NCI-H1417 treated with DMSO at 0.1 percent for 48 hours (cell line): ENCODE measurements at places on chromosomes 5 and 9.

DNA sequence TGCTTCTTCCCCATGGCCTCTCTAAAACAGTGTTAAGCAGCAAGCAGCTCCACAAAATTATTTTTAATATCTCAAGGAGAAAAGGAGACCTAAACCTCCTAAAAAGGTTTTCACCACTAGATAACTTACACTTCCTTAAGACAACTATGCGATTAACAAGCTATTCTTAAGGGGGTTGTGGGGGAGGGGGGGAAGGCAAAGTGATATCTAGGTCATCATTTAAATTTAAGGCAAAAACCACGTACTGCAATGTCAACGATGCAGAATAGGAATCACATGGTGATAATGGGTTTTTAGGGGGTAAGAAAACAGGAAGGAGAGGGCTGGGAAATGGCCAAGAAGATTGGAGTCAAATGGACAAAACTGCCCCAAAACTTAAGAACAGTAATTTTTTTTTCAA, 32.6 kb downstream of the CSNK1A1 start:
- DNase-seq = no peak

GRCh38 chr5:126656401-126657007, 55.8 kb downstream of the PHAX start:
- DNase-seq = no peak

DNA sequence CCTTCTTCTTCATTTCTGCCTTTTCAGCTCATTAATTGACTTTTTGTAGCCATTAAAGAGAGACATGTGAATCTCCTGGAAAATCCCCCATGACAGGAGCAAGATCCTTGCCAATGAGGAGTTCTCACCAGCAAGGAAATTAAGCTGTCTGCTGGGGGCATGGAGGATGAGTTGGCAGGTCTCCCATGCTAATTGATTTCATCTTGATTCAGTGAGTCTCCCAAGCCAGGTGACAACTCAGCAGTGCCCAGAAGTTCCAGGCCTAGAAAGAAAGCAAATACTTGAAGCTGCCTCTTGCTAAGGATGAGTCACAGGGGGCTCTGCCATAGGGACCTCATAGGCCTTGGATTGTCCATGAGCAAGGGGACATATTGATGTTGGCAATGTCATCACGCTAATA, 30.0 kb upstream of the ADRA1B start:
- DNase-seq = no peak

DNA sequence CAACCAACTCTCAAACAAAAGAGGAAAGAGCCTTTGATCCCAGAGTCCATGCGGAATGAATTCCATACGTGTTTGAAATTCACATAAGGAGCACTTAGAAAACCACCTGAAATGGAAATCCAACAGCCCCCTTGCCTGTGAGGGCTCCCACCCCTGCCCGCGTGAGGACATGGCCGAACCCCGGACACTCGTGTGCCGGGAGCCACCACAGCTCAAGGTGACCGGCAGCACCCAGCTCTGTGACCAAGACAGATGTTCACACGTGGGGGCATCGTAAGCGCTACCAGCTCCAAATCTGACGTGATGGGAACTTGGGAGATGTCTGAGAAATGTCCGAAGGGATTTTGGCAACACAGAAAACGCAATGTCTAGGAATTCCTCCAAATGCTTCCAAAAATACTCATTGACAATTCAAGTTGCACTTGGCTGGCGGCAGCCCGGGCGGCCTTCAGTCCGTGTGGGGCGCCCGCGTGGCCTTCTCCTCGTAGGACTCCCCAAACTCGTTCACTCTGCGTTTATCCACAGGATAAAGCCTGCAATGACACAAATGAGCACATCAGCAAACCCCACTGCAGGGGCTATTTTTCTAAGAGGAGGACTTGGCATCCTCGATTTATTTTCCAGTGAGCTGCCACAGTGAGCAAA, 23.2 kb upstream of the TERT start:
- no peak for DNase-seq

DNA sequence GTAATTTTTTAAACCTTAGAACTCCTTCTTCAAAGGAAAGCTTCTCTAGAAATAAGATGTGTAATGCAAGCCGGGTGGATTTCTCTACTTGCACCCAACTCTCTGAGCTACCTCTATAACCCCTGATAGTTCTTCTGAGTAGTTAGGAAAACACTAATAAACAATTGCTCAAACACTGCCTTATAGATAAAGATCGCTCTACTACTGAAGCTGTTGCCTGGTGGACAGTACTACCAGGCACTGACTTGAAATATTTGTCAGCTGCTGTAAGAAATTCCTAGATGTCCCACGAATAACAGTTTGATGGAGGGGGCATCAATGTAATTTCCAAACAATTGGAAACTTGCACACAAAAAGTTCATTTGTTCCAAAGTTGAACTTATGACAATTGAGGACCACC, 42.0 kb downstream of the NR3C1 start:
- no peak for DNase-seq

- DNase-seq = no peak
Observed at GRCh38 chr5:163475411-163475810, 15.0 kb downstream of the HMMR start.

DNA sequence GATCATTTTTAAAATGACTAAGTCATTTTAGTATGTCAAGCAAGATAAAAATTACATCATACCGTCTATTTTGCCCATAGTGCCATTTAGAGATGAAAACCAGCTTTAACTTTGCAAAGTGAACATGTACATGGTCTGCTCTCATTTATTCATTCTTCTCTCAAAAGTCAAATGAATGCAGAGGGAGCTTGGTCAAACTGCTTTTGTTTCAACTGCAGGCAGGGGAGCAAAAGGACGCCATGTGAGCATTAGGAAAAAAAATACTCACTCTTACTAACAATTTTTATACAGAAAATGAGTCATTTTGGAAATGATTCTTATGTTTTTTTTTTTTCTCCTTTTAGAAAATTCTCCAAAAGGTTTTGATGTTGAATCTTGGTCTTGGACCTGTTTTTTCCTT, 15.7 kb downstream of the SCGB3A1 start:
- no peak for DNase-seq

DNA sequence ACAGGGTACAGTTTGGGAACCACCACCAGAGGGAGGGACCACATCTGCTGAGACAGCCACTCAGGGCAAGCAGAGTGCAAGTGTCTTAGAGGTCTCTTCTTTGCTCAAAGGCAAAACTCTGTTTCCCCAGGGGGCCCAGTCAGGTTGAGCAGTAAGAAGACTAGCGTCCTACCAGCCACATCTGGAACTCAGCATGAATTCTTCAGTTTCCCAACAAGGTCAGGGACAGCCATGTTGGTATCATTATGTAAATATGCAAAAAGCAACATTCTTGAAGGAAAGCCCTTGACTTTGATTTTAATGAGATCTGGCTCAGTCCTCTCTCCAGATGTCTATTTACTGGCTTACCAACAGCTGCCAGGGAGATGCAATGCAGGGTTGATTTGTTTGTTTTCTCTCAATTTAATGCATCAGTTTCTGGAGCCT, 46.7 kb downstream of the TGFBI start:
- DNase-seq = no peak

DNA sequence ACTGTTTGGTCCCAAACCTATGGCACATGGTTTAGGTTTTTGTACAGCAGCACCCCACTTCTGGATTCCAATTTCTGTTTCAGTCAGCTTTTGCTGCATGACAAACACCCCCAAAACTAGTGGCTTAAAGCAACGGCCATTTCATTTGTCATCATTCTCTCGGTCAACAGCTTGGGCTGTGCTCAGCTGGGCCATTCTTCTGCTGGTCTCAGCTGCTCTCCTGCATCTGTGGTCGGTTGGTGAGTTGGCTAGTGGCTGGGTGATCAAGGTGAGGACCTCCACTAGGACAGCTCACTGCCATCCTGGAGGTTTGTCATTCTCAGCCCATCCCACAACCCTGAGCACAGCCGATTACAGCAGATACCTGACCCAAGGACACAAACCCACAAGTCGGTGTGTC, 24.8 kb upstream of the PPP1R26 start:
- DNase-seq = no peak

GRCh38 chr9:114696814-114697544, 15.0 kb upstream of the TEX48 start:
- DNase-seq = no peak

- DNase-seq = no peak
Observed at GRCh38 chr5:83530193-83530592, 58.6 kb downstream of the VCAN start.

- DNase-seq = no peak
Observed at GRCh38 chr9:129876815-129877214, 41.6 kb downstream of the USP20 start.

- no peak for DNase-seq
Observed at GRCh38 chr9:138067613-138068367, 190.2 kb downstream of the CACNA1B start.

DNA sequence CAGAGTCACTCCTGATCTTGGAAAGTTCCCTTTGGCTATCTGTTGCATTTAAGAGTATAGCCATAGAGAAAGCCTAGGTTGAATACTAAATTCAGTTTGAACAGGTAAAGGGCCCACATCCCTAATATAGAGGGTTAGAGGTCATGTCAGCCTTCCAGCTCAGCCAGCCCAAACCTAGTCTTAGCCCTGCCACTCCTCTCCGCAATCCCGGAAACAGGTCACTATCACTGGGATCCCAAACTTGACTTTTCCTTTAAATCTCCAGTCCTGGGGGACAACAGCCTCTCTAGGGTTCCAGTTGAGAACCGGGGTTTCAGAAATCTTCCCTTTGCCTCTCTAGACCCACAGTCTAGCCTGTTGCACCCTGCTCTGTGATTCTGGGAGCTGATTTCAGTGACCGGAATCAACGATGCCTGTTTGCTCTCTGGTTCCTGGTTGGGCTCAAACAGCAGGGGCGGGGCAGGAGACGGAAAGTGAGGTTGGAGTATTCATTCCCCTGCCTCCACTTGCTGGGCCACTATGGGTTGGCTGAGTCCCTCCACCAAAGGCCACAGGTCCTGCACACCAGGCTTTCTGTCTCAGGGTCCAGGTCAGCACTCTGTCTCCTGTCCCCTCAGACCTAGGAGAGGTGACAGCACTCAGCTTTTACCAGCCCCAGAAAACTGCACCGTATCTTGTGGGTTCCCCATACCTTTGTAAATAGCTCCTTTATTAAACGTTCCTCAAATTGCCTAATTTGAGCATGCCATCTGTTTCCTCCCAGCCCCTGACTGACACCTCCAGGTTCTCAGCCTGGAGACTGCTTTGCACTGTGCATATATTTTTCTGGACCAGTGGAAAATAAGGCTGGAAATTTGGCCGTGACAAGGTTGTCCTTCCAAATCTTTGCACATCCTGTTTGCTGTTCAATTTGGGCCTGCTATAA, 23.8 kb upstream of the CPEB4 start:
- DNase-seq = no peak

GRCh38 chr5:75648712-75649111, 37.5 kb downstream of the ANKDD1B start:
- no peak for DNase-seq

DNA sequence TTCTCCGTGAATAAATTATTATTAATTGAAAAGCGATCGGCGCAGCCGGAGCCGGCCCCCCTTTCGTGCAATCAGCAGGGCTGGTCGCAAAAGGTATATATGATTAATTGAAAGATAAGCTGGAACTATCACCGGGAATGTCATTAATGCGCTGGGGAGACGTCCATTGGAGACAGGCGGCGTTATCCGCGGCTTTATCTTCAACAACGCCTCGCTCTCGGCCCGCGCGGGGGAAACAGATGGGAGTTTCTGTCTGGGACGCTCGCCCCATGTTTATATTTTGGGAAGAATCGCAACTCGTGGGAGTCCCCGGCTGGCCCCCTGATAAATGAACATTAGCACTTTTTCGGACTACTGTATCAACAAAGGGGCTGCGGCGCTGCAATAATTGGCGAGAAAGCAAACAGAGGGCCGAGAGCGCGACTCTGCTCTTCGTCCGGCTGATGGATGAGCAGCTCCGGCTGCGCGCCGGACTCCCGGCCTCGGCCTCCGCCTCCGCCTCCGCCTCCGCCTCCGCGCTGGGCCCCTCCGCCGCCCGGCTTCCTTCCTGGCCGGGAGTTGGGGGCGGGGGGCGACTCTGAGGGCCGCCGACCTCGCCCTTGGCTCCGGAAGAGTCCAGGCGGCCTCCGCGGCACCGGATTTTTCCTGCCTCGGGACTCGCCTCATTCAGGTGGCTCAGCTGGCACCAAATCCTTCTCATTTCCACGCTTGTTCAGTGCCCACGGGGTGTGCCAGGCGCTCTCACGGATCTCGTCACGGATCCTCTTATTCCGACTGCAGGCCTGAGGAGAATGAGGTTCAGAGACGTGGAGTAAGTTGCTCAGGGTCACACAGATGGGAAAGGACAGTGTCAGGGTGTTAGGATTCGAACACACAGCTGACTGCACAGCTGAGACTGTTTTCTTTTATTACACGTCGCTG, 3.6 kb upstream of the NKX2-5 start:
- no peak for DNase-seq

DNA sequence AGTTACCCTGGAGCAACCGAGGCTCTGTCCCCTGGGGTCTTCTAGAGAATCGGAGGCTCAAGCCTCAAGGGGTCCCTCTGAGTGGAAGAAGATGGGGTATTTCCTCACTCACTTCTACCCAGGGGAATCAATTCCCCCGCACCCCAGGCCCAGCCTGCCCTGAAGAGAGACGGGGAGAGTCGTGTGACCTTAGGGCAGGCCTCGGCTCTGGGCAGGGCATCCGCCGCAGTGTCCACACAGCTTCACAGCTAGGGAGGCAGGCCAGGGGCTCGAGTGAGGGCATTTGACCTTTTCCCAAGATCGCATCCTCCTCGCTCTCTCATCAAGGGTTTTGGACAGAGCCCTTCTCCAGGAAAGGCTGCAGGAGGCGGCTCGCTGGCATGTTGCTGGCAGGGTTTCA, 57.9 kb upstream of the CNOT6 start:
- no peak for DNase-seq

DNA sequence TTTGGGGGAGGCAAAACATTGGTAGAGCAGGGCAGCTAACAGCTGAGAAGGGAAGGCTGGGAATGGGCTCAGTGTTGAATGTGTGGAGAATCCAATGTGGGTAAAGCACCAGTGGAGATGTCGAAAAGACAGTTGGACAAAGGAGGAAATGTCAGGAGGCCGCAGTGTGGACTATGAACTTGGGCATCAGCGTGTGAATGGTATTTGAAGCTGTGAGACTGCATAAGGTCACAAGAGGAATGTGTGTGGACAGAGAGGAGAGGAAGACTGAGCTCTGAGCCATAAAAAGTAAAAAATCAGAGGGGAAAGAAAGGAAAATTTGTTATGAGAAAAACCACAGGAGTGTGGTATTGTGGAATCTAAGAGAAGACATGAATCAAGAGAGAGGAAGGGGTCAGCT, 99.4 kb upstream of the ADAMTS16 start:
- DNase-seq = no peak

DNA sequence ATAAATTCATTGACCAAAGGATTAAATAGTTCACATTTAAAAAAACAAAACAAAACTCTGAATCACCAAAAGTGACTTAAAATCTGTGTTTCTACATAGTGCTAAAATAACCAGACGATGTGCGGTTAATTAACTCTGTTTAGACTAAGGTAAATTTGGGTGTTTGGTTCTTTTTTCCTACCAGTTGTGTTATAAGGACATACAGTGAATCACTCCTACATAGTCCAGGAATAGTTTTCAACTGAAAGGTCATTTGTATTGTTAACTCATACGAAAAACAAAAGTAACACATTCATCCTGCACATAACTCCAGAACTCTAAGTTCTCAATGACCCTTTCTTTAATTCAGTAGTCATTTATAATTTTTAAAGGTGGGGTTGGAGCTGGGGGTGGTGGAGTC, 203.7 kb downstream of the GLIS3 start:
- no peak for DNase-seq
